ENCODE measurements at places on chromosomes 1 and 21. TPM values are rescaled to one million over a fixed set of nuclear protein-coding genes. Genes with fewer than 3 reads are reported as not detected.

GIPC2 gene
- 0.05 TPM for total RNA-seq

FCRL6 gene
- total RNA-seq, result not detected

COL8A2 gene
- total RNA-seq, result 0.14 TPM

CLCA4 gene
- total RNA-seq, result not detected

CREB3L4 gene
- total RNA-seq, result 9.0 TPM

AKR7A3 gene
- total RNA-seq, result 0.16 TPM

SPATA45 gene
- 0.42 TPM for total RNA-seq

MIXL1 gene
- not detected for total RNA-seq
